ENCODE measurements at places on chromosomes 4 and X.

DNA sequence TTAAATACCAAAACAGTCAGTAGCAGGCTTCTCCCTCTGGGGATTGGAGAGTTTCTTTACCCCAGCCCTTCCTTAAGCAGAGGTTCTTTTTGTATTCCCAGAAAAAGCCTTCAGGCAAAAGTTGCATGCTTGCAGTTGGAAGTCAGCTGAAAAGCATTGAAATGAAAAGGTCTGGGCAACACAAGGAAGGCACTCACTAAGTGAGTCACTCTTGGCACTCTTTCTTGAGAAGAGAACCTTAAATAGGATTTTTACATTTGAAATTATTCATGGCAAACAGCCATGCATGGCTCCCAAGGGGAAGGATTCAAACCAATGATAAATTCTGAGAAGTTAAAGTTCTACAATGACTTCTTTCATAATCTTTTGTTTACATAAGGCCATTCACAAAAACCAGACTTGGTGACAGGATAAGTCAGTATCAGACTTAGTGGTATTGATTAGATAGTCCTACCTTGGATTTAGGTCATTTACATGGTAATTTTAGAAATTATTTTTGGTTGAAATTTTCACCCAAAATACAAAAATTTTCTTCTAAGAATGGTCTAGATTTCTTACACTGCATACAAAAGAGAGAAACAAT is 2068.9 kb downstream of the PCDH7 start:
- no peak for DNase-seq

DNA sequence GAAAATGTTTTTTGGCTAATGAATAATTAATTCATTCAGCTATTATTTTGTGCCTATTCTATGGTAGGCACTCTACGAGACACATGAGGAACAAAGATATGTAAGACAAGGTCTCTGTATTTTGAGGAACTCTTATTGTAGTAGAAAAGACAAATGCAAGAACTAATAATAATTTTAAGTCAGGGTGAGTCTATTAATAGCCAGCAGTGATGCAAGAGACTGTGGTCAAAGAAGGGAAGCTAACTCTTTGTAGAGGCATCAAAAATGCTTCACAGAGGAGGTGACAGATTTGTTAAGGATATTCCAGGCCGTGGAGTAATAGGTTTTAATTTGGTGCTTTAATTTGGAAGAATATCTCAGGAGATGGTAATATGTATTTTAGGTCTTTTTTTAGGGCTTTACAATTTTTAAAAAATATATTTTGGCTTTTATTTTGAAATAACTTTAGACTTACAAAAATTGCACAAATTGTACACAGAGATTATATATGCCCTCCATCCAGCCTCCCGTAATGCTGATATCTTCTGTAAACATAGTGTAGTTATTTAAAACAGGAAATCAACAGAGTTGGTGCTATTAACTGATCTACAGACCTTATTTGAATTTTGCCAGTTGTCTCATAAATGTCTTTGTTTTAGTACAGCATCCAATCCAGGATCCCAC is 48.1 kb downstream of the DCLK2 start:
- no peak for DNase-seq

- no peak for DNase-seq
Observed at GRCh38 chr4:108834835-108835384, 72.1 kb upstream of the ETNPPL start.

DNA sequence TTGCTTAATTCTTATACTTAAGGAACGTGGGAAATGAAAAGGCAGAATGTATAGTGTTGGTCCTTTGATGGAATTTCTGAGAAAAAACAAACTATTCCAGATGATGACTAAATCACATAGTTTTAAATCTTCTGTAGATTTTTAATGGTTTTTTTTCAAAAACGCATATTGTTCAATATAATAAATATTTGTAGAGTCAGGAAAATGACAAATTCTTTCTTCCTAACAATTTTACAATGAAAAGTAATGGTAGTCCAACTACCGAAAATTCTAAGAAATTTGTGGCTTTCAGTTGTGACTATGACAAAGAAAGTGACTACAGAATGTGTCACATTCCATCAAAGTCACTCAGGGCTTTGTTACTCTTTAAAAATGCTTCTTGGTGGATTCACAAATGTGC is 164.8 kb upstream of the PITX2 start:
- no peak for DNase-seq

- DNase-seq: no peak
Observed at GRCh38 chrX:131317326-131317725, 28.2 kb upstream of the IGSF1 start.

DNA sequence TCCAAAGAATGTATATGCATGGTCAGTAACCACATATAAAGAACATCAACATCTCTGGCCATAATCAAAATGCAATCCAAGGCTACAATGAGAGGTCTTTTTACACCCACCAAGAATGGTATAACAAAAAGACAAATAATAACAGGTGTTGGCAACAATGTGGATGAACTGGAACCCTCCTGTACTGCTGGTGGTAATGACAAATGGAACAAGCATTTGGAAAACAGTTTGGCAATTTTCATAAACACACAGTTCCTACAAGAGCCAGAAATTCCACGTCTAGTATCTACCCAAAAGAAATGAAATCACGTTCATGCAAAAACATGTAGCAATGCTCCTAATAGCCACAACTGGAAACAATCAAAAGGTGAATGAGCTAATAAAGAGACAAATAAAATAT is 11.7 kb downstream of the UGT2B4 start:
- no peak for DNase-seq

- no peak for DNase-seq
Observed at GRCh38 chrX:136209016-136209738, 42.0 kb downstream of the MAP7D3 start.

DNA sequence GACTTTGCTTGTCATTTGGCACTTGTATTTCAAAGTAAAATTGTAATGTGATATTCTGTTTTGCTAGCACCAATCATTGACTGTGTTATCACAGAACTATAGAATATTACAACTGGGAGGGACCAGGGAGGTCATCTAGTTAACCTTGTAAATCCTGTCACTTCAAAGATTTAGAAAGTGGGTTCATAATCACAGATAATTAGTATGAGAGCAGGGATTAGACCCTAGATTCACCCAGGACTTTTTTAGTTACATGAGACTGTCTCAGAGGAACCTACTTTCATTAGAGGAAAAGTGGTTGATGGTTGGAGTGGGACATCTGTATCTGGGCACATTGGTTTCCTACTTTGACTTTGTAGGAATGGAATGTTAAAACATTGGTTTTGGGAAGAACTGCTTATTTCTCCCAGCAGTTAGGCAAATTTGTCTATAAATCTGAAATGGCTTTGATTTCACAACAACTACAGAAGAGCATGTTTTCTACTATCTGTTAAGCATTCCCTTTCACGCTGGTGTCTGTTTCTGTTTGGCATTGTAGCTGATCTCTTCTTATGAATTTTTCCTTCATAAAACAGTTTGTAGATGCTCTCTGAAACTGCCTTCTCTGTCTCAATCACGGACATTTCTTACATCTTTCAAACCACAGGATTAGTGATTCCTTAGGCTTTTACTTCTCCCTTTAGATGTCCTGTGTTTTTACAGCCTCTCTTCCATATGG is 144.1 kb downstream of the DIPK2B start:
- no peak for DNase-seq

Measured in activated CD8-positive, alpha-beta memory T cell treated with anti-CD3 and anti-CD28 coated beads for 4 hours (primary cell).